ENCODE measurements at places on chromosomes 4 and X.

- no peak for DNase-seq
Measured at GRCh38 chr4:28391877-28392276, 1531.2 kb downstream of the STIM2 start.

DNA sequence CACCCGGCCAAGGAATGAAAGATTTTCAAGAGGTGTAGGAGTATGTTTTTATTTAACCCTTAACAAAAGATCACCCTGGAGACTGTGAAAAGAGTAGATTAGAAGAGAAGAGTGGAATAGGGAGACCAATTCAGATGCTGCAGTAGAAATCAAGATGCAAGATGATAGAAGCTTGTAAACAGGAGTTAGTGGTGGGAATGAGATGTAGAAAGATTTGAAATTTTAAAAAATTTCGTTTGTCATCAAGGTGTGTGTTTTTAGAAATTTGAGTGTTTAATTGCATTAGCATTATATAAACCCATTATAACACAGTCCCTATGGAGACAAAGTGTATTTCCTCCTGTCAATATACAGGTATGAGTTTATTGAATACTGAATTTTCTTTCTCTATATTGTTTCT lies 42.1 kb upstream of the IL1RAPL2 start:
- DNase-seq: no peak

GRCh38 chr4:124203613-124204238 lies 508.8 kb downstream of the ANKRD50 start:
- DNase-seq: no peak

DNA sequence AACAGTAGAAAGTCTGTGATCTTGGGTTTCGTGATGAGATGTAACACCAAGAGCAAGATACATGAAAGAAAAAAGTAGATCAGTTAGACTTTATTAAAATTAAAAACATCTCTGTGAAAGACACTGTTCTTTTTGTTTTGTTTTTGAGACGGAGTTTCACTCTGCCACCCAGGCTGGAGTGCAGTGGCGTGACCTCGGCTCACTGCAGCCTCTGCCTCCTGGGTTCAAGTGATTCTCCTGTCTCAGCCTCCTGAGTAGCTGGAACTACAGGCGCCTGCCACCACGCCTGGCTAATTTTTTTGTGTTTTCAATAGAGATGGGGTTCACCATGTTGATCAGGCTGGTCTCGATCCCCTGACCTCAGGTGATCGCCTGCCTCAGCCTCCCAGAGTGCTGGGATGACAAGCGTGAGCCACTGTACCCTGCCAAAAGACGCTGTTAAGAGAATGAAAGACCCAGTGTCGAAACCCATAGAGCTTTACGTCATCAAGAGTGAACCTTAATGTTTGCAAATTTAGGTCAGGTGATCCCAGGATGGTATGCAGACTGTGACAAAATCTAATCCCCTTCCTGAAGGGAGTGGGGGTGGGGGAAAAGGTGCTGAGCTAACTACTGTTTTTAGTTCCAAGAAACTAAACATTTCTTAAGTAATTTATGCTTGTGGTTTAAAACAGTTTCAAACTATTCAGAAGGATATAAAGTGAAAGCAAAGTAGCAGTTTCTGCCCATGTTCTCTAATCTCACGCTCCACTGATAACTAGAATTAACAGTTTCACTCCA lies 8.0 kb downstream of the OFD1 start:
- no peak for DNase-seq

- no peak for DNase-seq
Measured at GRCh38 chr4:135267148-135267865, 1065.7 kb upstream of the PABPC4L start.

- no peak for DNase-seq
Measured at GRCh38 chr4:55291227-55291640, 54.8 kb upstream of the SRD5A3 start.

GRCh38 chr4:180120068-180120467 lies 2123.1 kb upstream of the TENM3 start:
- no peak for DNase-seq

DNA sequence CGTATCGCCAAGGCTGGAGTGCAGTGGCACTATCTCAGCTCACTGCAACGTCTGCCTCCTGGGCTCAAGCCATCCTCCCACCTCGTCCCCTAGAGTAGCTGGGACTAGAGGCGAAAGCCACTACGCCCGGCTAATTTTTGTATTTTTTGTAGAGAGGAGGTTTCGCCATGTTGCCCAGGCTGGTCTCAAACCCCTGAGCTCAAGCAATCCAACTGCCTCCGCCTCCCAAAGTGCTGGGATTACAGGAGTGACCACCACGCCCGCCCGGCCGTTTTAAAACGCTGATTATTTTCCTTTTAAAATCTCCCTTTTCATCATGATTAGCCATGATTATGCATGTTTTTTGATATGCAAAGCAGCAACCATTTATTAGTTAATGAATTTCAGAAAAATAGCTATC lies 2.2 kb downstream of the N4BP2 start:
- no peak for DNase-seq

GRCh38 chr4:82775243-82775642 lies 23.4 kb downstream of the SCD5 start:
- DNase-seq: no peak

GRCh38 chr4:3112201-3112600 lies 37.7 kb downstream of the HTT start:
- no peak for DNase-seq

- no peak for DNase-seq
Measured at GRCh38 chrX:16187024-16187760, 19.9 kb downstream of the MAGEB17 start.

DNA sequence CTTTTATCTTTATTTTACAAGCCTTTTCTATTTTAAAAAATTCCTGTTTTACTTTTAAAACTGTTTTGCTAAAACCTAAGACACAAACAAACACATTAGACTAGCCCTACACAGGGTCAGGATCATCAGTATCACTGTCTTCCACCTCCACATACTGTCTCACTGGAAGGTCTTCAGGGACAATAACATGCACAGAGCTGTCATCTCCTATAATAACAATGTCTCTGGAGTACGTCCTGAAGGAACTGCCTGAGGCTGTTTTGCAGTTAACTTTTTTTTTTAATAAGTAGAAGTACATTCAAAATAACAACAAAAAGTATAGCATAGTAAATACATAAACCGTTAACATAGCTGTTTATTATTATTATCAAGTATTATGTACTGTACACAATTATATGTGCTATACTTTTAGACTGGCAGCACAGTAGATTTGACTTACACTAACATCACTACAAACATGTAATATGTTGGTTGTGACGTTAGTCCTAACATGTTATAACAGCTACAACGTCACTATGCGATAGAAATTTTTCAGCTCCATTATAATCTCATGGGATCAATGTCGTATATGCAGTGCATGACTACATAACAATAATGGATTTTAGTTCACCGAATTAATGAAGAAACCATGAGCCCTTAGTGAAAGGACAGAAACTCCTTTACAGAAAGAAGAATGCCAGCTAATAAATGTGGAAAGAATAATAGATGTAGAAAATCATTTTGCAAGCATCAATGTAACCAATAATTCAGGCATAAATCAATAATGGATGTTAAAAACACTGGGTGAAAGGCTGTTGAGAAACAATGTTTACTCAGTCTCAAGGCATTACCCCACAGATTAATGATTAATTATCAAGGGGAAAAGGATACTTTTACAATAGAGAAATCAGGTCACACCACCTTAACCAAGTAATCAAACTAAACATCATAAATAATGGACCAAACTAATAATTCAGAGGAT lies 49.2 kb downstream of the FBXW7 start:
- DNase-seq: no peak

- no peak for DNase-seq
Measured at GRCh38 chr4:169068423-169068822, 58.4 kb upstream of the CBR4 start.

- DNase-seq: no peak
Measured at GRCh38 chr4:39023059-39023458, 9.2 kb downstream of the TMEM156 start.

DNA sequence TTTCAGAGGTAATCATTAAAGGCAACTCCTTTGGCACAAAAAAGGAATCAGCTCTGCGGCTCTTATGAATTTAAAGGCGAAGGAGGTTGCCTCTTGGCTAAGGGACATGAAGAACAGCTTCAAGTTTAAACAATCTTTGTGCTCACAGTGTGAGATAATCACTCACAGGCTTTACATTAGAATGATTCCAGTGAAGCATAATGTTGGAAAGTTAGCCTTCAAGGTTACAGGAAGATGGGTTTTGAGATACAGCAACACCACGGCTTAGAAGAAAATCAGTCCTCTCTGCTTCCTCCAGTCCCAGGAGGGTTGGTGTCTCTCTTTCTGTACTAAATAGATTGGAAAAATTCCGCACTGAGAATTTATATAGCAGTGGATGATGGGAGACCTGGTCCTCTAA lies 11.6 kb upstream of the SCD5 start:
- no peak for DNase-seq

- peak; percentile 72 for DNase-seq
Measured at GRCh38 chr4:2837904-2838496, 5.6 kb upstream of the ADD1 start.

DNA sequence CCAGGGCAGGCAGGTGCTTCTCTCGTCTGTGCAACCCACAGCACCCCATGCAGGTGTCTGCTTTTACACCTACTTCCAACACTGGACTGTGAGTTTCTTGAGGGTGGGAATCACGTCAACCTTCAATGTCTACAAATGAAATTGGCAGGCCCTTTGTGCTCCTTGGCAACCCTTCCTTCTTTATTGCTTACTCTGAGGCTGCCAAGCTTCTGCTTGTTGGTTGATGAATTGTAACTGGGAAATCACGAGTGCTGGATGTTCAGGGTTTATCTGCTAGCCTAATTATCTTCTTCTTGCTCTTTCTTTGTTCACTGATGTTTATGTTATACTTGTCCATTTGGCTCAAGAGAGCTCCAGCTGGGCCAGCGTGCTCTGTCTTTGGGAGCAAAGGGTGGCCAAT lies 2.5 kb upstream of the DGAT2L6 start:
- no peak for DNase-seq

- no peak for DNase-seq
Measured at GRCh38 chr4:81631958-81632441, 160.3 kb upstream of the RASGEF1B start.

DNA sequence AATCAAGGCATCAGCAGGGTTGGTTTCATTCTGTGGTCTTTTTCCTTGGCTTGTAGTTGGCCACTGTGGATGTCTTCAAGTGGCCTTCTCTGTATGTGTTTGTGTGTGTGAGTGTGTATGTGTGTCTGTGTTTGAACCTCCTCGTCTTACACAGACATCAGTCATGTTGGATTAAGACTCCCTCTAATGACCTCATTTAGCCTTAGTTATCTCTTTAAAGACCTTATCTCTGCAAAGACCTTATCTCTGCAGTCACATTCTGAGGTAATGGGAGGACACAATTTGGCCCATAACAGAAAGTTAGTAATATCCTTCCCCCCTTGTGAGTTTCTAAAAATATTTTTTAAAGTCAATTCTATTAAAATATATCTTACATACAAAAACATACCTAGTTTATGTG lies 126.7 kb downstream of the EMCN start:
- no peak for DNase-seq

All from activated gamma-delta T cell treated with Interleukin-2 at 50 U/mL for 16 hours (primary cell).